ENCODE measurements at places on chromosomes 11 and 22.

GRCh38 chr11:40119661-40120060 lies 1339.8 kb downstream of the LRRC4C start:
- no peak for DNase-seq

DNA sequence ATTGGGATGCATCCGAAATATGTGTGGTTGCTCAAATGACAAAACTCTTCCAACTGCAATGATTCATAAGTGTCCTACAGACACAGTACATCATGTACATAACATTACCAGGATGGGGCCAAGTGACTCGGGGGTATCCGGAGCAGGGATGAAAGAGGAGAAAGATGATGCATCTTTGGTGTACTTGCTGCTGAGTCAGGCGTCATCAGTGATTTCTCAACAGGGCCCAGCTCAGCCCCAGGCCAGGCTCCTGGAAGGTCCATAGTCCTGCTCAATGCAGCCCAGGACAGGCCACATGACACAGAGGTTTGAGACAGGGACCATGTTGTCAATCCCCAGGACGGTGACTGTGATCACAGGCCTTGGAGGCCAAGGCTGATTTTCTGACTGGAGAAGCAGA lies 59.3 kb downstream of the GGTLC2 start:
- DNase-seq: peak; percentile 80

DNA sequence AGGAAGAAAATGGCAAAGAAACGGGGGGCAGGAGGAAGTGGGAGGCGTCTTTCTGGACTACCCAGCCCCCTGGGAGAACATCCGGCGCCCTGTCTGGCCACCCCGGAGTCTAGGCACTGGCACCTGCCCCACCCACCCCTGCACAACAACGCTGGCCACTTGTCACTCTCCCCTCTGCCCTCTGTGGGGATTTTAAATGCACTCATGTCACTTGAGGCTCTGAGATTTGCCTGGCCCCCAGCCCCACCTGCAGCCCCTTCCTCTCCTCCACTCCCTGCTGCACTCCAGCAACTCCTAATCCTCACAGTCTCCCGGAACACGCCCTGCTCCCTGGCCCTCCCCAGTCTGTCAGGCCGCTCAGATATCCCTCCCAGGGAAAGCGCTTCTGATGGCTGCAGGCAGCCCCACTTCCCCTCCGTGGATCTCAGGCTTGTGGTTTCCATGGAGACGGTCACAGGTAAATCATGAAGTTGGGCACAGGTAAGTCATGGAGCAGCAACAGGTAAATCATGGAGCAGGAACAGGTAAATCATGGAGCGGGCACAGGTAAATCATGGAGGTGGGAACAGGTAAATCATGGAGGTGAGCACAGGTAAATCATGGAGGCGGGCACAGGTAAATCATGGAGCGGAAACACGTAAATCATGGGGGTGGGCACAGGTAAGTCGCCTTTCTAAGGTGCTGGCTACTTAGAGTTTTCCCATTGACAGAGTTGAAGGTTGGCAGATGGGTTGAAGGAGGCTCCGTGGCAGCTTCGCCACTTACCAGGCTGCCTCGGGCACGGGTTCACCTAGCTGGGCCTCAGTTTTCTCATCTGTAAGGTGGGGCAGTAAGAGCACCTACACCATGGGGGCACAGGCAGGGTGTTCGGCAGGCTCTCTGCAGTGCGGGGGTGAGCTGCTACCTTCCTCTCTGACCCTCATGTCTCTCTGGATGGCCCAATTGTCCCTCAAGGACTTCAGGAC lies 79.0 kb upstream of the SHISAL1 start:
- no peak for DNase-seq

- DNase-seq: no peak
Observed at GRCh38 chr11:30254307-30255298, 23.8 kb downstream of the FSHB start.

DNA sequence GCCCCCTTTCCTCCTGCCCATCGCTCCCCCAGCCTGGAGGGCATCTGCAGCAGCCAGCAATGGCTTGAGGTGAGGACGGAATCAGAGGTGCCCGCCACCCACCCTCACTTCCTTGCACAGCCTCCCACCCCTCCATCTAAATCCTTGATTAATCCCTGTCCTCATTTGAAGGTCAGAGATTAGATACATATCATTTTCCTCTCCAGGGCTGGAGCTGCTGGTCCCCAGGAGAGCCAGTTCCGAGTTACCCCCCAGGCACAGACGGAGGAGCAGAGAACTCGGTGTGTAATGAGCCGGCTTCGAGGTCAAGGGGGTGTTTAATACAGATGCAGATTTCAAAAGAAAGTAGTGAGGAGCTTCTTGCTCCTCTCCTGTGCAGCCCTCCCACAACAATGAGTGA lies 542.1 kb downstream of the MN1 start:
- DNase-seq: no peak

DNA sequence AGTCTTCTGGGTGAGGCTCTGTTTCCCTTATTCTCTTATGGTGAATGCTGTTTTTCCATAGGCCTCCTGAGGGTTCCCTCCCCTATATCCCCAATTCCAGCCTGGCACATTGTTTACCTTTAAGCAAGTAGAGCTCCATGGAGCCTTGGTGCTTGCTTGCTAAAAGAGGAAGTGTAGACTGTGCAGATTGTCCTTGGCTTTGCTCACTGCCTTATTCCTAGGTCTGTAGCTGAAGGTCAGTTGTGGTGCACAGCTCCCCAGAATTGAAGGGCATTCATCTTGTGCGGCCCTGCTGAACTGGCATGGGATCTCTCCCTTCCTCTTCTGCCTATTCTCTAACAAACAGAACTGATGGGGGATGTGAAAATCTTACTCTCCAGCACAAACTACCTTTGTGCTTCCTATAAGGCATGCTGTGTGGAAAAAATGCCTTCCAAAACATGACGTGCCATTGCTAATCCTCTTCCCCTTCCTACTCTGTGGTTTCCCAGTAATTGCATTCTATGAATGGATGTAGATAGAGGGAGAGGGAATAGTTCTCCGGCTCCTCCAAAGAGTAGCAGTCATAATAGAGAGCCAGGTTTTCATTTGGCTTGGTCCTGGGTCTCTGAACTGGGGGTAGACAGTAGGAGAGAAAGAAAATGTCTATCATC lies 34.2 kb upstream of the PLET1 start:
- DNase-seq: peak; percentile 62

DNA sequence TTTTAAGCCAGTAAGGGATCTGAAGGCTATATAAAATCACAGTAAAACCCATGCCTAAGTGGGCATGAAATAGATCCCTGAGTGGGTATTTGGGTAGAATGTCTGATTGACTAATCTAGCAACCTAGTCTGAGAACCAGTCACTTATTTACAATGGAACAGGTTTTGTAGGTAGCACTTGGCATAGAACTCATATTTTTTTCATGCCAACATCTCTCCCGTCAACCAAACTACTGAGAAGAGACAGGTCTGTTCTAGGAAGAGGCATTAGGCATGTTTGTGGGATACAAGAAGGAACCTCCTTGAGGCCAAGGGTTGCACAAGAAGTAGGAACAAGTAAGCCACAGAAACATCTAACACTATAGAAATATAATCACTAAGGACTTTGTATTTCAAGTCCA lies 840.4 kb upstream of the TENM4 start:
- DNase-seq: no peak

DNA sequence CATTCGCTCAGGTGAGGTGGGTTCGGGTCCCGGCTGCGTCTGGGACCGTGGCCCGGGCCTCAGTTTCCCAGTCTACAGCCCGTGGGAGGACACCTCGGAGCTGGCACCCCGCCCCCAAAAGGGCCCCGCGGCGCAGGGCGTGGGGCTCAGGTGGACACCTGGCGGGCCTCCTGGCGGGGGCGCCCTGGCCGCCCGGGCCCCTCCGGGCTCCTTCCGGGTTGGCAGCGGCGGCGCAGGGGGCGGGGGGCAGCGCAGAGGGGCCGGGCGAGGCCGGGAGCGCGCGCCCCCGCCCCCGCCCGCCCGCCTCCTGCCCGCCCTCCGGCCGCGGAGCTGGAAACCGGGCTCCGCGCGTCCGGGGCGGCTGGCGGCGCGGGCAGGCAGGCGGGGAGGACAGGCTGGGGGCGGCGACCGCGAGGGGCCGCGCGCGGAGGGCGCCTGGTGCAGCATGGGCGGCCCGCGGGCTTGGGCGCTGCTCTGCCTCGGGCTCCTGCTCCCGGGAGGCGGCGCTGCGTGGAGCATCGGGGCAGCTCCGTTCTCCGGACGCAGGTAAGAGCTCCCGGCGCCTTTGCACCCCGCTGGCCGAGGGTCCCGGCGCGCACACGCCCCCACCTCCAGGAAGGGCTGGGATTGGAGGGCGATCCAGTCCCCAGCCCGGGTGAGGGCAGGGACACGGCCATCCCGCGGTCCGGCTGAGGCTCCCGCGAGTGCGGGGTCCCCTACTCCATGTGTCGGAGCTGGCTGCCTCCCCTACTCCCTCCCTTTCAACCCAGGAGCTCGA lies at the start of gene EMID1:
EMID1 (plus strand) TSS at position 303 of the 778 bp plus-strand sequence; CDS start at position 446, 143 bp downstream.
- DNase-seq: peak; percentile 35

- peak; percentile 10 for DNase-seq
Observed at GRCh38 chr11:1304380-1304779, 5.1 kb downstream of the TOLLIP start.

DNA sequence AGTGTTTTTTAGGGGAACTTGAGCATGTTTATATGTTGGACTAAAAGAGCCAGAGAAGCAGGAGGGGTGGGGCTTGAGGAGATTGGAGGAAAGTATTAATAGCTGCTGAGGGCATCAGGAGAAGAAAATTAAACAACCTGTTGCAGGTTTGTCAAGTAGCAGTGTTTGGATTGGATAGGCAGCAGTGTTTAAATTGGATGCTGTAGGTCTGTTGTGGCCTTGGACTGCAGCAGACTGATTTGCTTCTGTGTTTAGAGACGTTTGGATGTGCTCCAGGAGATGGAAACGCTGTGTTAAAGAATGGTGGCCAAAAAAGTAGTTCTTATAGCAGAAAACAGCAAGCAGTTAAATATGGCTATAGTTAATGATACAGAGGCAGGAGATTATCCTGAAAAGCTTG lies 5.7 kb downstream of the EIF3L start:
- DNase-seq: no peak

DNA sequence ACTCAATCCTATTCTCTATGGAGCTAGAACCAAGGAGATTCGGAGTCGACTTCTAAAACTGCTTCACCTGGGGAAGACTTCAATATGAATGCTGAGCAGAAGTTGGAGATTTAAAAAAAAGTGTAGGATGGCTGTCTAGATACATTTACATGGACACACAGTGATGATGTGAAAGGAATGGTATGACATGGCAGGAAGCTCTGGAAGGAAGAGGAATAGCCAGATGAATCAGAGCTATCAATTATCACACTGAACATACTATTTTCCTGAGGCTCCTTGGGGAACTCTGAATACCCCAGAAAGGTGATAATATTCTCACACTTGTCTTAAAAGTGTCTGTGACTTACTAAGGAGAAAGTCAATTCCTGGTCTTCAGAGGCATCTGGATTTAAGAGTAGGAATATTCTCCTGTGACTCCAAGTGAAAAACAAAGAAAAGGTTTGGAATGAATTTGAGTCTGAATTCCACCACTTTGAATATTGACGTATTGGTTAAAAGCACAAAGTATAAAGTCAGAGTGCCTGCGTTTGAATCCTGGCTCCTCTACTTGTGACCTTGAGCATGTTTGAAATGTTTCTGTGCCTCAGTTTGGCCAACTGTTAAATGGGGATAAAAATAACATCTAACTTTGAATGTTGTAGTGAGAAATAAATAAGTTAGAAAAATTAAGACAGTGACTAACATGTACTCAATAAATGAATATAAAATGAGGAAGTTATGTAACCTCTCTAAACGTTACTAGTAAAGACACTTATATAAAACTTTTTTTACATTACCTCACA lies 1.3 kb downstream of the OR52D1 start:
- no peak for DNase-seq

DNA sequence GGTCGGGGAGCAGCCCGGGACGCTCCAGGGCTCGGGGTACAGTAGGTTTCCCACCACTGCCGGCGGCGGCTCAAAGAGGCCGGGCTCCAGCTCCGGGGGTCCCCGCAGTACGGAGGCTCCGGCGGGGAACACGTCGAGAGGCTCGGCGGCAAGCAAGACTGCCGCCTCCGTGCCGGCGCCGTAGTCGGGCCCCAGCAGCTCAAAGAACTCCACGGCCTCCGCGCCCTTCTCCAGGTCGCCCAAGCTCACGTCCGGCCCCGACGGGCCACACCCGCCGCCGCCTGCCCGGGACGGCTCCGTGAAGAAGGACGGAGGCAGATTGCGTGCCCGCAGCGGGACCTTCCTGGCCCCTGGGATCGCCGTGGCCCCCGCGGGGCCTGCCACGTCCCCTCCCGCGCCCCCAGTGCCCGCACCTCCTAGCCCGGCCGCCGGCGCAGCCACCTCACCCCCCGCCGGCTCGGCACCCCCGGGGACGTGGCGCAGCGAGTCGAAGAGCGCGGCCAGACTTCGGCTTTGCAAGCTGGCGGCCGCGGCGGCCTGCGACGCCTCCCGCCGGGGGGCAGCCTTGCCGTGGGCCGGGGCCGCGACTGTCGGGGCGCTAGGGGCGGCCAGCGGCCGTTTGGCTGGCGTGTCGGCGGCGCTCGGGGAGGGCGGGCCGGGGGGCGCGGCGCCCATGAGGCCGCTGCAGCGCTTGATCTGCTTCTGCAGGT lies 775 bp downstream of the FAM181B start:
- no peak for DNase-seq

GRCh38 chr11:97764605-97765004 lies 1256.1 kb upstream of the CNTN5 start:
- no peak for DNase-seq

- DNase-seq: no peak
Observed at GRCh38 chr11:57340039-57340615, 2.0 kb downstream of the P2RX3 start.

GRCh38 chr22:46842606-46843005 lies 80.2 kb downstream of the TBC1D22A start:
- DNase-seq: no peak
